Smooth muscle cell of the pulmonary artery (primary cell): ENCODE measurements at places on chromosomes 3 and 15. TPM values are rescaled to one million over a fixed set of nuclear protein-coding genes. Genes with fewer than 3 reads are reported as not detected.

Gene SKOR1
- total RNA-seq, result 0.07 and 0.17 TPM in 2 replicates

Gene KBTBD12
- 0.03 TPM in 1 of 2 replicates, not detected in the other for total RNA-seq

Gene C3orf62
- 1.4 and 2.5 TPM in 2 replicates for total RNA-seq

Gene RLBP1
- total RNA-seq, result not detected in 2 replicates

Gene ACSBG1
- not detected in 2 replicates for total RNA-seq

Gene COL6A5
- not detected in 2 replicates for total RNA-seq

Gene LIPH
- total RNA-seq, result 0.43 and 1.4 TPM in 2 replicates

Gene NISCH
- 87.9 and 109 TPM in 2 replicates for total RNA-seq

Gene GOLGA8N
- 6.8 and 7.1 TPM in 2 replicates for total RNA-seq
